ENCODE measurements at places on chromosomes 7 and 10. TPM values are rescaled to one million over a fixed set of nuclear protein-coding genes. Genes with fewer than 3 reads are reported as not detected.

DNA sequence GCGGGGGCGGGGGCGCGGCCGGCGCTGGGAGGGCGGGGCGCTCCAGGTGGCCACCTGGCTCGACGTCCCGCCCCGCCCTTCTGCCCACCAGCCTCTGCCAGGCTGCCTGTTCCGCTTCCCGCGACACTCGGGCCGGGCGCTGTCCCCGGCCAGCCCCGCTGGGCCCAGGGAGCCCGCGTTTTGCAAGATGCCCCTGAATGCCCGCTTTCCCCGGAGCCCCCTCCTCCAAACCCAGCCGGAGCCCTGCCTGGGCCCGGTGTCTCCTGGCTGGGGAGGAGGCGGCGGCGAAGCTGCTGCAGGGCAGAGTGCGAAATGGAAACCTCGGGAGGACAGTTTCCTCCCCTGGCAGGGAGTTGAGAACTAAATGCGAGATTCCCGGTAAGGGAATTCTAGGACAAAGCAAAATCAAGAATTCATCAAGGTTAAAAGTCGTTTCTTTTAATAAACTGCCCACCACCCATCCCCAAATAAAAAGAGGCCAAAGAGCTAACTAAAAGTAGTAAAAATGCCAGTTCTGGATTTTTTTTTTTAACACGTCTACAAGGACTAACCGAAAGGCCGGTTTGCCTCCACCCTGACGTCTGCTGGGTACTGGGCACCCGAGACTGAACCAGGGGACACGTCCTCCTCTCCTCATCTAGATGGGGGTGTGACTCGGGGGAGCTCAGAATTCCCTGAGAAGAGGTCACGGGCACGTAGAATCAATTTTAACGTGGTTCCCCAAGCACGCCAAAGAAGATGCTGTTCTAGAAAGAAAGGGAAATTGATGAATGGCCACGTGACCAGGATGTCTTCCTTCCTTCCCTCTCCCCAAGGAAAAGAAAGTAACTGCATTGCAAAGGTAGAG, 200.4 kb upstream of the NFE2L3 start:
- DNase-seq, result peak; percentile 24

GRCh38 chr7:55101359-55101758, 82.5 kb downstream of the EGFR start:
- no peak for DNase-seq

GRCh38 chr7:141737118-141737835, 881 bp upstream of the SSBP1 start:
- DNase-seq, result peak; percentile 9

- DNase-seq, result no peak
These were observed 19.8 kb downstream of the MYOF start for GRCh38 chr10:93462371-93462770.

DNA sequence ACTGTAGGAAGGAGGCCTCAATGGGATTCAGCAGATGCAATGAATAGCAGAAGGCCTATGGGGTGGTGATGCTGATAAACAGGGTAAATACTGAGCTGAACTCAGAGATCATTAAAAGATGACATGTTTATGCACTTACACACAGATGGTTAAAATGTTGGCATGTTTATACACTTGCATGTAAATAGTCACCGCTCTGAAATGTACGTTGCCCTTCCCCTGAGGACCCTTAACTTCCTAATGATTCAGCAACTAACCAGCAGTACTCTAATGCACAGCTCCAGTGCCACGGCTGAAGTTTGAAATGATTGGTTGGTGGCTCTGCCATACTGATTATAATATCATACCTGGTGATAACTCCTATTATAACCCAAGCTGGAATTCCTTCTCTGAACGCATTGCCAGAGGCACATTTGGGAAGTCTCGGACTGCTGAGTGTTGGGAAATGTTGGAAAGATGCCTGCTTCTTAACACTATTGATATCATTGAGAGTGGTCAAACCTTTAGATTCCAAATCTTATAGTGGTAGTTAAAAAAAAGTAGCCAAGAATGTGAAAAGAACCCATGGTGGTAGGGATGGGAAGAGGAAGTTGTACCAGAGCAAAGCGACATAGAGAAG, 3.7 kb upstream of the CAV1 start:
- no peak for DNase-seq

DNA sequence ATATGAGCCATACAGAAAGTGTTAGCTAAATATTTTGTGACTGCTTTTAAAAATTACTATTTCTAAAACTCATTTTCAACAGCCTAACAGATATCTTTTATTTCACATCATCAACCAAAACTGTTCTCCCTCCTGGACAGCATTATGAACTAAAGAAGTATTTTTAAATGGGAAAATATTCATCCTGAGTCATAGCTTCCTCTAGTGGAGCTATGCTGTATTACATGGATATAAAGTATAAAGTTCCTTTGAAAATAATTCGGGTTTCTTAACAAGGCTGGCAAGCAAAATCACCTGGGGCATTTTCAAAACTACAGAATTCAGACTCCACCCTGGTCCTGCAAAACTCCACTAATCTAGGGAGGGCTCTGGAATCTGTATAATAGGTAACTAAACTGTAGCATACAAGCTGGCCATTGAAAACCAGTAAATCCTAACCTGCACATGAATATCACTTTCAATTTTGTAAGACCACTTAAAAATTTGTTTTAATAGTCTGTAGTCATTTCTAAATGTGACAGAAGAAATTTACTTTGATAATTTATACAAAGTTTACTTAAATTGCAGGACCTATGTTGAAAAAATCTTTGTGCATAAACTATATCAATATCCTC, 53.5 kb downstream of the SCIN start:
- DNase-seq, result no peak

DNA sequence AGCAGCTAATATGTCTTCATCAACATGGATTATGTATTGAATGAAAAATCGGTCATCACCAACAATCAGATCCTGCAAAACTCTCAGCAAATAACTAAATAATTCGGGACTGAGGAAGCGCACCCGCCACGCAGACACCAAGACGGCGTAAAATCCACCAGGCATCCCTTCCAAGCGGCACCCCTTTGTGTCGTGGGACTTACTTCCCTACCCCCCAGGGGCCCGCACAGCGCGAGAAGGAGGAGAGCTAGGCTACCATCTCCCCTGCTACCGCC, 721 bp downstream of the ARL3 start:
- DNase-seq, result no peak

DNA sequence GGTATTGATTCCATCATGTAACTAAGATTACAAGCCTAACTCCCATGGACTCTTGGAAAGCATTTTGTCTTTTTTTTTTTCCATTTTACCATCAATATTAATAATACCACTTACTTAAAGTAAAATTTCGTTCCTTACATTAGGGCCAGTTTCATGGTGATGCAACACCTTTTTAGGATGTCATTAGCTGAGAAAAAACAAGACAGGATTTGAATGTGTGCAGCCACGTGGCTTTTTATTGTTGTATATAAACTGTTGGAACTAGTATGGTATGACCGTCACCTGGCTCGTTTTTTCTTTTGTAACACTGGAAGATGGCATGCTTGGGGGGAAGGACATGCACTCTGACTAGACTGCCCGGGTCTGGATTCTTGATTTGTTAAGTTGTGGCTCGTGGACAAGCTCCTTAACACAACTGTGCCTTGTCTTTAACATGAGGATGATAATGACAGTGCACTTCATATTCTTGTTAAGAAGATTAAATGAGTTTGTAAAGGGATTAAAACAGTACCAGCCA, 42.1 kb downstream of the ARHGAP21 start:
- no peak for DNase-seq

DNA sequence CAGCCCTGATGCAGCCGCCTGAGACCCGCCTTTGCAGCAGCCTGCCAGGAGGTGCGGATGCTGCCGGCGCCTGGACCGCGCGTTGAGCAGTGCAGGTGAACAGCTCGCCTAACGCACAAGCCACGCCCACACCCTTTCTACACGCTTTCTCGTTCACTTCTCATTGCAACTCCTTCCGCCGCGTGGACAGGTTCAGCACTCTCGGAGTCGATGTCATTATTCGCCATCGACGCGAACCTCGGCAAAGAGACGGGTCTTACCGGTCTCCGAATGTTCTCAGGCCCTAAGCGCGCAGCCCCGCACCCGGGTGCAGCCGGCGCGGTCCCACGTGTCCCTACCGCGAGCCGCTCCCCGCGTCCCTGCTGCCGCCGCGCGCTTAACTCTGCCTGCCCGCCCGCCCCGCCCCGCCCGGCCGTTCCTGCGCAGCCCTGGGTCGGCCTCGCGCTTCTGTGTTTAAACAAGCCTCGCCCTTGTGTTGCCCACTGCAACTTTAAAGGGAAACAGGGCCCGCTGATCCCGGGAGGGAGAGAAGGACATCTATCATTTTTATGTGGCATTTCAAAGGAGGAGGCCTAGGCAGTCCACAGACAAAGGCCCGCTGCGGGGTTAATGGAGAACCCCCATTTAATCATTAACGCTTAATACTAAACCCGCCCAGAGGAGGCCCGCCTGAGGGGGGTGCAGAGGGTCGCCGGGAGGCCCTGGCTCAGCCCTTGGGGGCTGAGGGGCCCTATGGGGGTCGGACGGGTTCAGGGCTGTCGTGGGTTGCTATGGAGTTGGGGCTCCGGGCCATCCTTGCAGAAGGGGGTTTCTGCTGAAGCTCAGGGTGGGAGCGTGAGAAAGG, 128.5 kb downstream of the WDR11 start:
- DNase-seq, result peak; percentile 66

The ERVW-1 gene
- not detected for total RNA-seq

The HHEX gene
- total RNA-seq, result 91.5 TPM
